ENCODE measurements at places on chromosomes 16 and 17.

DNA sequence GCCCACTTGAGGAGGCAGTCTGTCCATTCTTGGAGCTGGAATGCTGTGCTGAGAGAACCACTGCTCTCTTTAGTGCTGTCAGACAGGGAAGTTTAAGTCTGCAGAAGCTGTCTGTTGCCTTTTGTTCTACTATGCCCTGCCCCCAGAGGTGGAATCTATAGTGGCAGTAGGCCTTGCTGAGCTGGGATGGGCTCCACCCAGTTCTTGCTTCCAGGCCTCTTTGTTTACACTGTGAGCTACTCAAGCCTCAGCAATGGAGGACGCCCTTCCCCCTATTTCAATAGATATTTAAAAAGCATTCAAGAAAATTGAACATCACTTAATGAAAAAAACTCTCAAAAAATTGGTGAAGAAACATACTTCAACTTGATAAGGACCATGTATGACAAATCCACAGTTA, 313.5 kb downstream of the PHKB start:
- no peak for DNase-seq

DNA sequence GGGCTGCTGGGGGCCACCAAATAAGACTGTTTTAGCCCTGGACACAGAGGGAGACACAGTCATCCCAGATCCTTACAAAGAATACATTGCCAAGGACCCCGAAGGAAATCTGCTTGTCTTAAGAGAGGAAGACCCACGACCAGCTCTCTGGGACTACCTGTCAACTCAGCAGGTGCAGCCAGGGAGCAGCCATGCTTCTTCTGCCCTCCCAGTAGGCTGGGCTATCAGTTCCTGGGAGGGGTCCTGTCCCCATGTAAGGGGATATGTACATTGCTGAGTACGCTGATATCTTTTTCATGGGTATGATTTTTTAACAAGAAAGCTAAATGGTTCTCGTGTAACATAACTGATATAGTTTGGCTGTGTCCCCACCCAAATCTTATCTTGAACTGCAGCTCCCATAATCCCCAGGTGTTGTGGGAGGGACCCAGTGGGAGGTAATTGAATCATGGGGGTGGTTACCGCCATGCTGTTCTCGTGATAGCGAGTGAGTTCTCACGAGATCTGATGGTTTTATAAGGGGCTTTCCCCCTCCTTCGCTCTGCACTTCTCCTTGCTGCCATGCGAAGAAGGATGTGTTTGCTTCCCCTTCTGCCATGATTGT, 11.3 kb downstream of the SSTR2 start:
- DNase-seq, result no peak

DNA sequence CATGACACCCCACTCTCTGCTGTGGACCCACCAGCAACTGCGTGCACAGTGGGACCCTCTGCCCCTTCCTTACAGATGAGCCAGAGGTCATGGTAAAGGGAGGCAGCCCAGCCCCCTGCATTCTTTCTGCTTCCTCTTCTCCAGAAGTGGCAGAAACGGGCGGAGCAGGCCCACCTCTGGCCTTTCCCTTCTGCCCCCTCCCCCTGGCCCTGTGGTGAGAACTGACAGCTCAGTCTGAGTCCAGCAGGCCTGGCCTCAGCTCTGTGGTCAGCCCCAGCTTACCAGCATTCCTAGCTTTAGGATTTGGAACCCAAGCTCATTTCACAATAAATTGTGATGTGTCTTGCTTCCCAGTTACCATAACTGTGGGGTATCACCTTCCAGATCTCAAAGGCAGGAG, 4.8 kb upstream of the ANKRD11 start:
- no peak for DNase-seq

GRCh38 chr17:79495665-79496064, 115.2 kb downstream of the RBFOX3 start:
- no peak for DNase-seq

DNA sequence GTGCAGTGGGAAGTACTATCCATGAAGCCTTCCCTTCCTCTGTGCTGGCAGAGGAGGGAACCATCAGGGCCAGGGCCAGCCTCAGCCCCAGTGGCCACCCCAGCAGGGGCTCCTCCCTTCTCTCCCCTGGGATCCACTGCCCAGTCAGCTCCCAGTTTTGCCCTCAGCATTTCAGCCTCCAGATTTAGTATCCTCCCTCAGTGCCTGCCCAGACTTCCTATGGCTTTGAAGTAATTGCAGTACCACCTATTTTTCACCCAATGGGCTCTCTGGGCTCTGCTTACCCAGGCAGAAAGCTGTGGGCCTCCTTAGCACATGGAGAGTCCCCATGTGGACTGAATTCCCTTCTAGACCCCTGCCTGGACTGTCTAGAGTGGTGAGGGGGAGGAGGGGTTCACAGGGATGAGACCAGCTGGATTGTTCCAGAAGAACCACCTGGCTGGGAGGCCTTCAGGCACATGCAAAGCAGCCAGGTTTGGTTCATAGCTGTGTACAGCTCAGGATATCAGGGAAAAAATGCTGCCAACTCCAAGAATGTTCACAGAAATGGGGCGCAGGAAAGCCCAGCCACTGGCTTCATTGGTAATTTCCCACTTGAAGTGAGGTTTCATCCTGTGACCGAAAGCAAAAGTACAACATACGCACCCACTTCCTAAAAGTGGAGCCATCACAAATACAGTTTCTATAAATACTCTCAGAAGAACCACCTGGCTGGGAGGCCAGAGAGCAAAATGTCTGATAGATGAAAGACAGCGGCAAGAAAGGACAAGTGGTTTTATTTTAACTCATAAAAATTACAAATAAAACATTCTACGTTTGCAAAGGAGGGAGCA, 15.2 kb upstream of the HERPUD1 start:
- DNase-seq, result no peak

DNA sequence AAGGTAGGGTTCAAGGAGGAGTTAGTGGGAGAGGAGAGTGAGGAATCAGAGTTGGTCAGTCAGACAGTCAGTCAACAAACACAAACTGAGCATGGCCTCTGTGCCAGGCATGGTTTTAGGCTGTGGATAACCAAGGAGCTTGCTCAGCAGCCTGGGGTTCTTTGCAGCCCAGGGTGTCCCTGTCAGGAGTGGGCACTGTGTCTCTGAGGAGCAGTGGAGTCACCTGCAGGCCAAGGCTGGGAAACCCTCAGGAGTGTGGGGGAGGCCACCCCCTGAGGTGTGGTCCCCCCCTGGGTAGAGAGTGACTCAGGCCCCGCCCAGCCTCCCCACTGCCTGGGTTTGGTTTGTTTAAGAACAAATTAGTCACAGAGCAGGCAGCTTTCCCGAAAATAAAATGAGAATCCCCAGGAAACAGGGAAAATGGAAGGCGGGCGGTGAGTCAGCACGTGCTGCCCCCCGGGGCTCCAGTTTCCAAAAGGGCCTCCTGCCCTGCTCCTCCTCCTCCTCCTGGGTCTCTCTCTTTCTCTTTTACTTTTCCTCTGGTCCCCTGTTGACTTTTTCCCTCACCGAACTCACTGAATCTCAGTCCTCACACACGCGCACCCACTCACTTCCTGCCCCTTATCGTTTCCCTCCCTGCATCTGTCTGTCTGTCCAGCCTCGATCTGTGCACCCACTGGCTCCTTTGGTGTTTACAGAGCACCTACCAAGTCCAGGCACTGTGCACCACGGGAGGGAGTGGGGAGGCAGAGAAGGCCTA, 44.3 kb downstream of the SOCS3 start:
- peak; percentile 28 for DNase-seq

DNA sequence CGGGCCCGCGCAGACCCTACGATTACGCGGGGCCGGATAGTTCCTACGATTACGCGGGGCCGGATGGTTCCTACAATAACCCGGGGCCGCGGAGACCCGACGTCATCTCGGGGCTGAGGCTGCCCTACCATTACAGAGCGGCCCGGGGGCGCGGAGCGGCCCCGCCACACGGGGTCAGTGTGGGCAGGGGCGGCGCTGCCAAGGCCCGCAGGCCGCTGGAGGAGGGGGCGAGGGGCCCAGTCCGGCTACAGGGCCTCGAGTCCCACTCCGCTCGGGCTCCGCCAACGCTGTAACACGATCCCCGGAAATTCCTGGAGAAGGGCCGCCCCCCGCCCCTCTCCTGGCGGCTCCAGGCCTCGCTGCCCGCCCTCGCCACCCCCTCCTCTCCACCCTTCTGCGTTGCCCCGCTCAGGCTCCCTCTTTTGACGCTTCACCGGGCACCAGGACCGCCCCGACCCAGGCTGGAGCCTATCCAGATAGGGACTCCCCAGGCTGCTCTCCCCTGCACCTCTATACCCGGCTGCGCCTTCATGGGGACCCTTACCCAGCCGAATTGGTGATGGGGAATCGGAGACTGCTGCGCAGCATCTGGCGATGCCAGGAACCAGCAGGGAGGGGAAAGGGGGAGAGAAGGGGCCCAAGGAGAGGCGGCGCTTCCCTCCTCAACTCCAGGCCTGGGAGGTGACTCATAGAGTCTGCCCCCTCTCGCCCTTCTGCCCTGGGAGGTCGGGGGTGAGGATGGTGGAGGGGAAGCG, at the start of gene RAB34:
Gene RAB34 (minus strand): TSS at position 291 of the 755 bp plus-strand sequence. CDS start 602 bp downstream, outside the sequence.
- no peak for DNase-seq

GRCh38 chr17:40371261-40371929, 6.9 kb upstream of the GJD3 start:
- DNase-seq, result no peak

- DNase-seq, result no peak
Measured at GRCh38 chr16:58266336-58266735, 28.5 kb downstream of the PRSS54 start.

- no peak for DNase-seq
Measured at GRCh38 chr16:88130016-88130415, 178.8 kb downstream of the BANP start.

GRCh38 chr17:8885967-8886684, 18.7 kb upstream of the PIK3R6 start:
- no peak for DNase-seq

DNA sequence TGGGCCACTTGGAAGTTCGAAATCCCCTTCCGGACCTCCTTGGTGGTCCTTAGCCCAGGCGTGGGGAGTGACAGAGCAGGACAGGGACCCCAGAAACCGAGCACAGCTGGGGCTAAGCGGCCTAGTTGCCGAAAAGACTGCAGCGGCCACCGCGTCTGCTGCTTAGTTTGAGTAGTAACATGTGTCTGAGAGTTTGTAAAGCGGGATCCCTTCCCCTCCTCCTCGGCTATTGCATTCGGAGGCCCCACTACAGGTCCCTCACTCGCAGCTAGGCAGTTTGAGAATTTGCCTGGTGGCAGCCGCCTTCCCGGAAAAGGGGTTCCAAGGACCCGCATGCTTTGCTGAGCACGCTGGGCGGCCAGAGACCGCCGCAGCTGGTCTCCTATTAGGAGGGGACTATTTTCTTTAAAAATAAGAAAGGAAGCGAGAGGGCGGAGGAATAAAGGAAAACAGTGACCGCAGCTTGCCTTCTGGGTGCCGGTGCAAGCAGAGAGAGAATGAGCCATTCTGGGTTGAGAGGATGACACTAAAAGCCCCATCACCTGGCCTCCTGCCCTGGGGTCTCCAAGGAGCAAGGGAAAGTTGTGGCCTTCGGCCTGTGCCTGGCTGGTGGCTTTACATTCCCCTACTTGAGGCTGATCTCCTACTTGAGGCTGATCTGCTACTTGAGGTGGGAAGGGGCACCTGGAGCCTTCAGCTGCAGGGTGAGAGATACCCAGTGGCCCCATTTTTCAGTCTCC, 1.1 kb upstream of the HOXB5 start:
- DNase-seq, result no peak

DNA sequence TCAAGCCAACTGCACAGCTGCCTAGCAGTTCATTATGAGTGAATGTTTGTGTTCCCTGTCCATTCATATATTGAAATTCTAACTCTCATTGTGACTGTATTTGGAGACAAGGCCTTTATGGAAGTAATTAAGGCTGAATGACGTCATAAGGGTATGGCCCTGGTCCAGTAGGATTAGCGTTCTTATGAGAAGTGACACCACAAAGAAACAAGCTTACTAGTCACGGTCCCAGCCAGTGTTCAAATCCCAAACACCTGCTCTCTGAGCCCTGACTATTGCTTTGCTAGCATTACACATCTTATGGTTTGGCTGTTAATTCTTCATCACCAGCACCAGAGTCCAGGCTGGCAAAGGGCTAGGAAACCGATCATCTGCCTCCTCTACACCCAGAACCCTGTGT, 2.2 kb downstream of the ZNF668 start:
- DNase-seq, result no peak

GRCh38 chr17:32719689-32720088, 157.2 kb downstream of the MYO1D start:
- DNase-seq, result no peak

GRCh38 chr16:88499292-88499691, 46.2 kb downstream of the ZFPM1 start:
- no peak for DNase-seq

DNA sequence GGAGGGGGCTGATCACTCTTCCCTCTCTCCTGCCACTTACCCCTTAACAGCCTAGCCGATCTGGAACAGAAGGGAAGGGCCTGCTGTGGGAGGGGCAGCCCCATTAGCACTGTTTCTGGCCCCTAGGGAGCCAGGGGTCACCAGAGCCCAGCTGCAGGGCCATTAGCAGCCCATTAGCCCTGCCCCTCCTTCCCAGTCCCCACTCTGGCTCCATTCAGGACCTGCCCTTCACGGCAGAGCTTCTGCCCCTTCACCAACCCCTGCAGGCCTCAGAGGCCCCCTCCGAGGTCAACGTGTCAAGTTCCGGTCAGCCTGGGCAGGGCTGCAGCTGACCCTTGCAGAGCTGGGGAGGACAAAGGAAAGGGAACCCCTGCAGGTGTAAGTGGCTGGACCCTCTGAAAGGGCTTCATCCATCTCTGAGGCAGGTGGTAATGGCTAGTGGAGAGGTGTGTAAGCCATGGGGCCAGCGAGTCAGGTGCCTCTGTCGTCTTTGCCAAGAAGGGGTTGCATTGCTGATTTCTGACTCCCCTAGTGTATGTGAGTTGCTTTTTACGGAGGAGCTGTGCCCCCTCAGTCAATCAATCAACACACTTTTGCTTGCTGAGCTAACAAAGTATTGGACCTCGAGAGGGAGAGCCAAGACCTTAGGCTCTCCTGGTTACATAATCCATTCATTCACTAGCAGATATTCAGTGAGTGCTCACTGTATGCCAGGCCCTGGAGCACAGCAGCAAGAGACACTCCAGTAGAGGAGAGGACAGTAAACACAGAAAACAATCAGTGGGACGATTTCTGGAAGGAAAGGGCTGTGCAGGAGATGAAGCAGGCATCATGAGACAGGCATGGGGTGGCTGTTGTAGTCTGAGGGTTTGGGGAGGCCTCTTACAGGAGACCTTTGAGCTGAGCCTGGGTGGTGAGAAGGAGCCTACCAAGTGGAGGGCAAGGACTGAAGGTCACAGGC, 18.2 kb upstream of the KCNJ12 start:
- no peak for DNase-seq

DNA sequence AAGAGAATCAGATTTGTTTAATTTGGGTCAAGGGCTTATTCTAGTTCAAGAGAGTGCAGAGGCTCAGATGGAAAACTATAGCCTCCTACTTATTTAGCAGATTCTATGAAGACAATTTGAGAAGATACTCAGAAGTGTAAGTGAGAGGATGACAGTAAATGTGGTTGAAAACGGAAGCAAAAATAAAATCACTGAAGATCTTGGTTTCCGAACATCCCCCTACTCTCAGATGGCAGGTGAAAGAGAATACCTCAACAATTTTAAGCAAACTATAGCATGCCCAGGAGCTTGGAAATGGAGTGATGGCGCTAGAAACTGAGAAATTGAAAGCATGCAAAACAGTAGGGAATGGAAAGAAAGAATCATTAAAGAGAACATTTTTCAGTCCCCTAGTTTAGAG, 705.5 kb upstream of the CDH8 start:
- no peak for DNase-seq
